ENCODE measurements at places on chromosomes 7 and 10.

GRCh38 chr7:25789701-25790640 lies 362.0 kb upstream of the NFE2L3 start:
- DNase-seq, result no peak

GRCh38 chr7:70545214-70545613 lies 586.7 kb upstream of the GALNT17 start:
- no peak for DNase-seq

DNA sequence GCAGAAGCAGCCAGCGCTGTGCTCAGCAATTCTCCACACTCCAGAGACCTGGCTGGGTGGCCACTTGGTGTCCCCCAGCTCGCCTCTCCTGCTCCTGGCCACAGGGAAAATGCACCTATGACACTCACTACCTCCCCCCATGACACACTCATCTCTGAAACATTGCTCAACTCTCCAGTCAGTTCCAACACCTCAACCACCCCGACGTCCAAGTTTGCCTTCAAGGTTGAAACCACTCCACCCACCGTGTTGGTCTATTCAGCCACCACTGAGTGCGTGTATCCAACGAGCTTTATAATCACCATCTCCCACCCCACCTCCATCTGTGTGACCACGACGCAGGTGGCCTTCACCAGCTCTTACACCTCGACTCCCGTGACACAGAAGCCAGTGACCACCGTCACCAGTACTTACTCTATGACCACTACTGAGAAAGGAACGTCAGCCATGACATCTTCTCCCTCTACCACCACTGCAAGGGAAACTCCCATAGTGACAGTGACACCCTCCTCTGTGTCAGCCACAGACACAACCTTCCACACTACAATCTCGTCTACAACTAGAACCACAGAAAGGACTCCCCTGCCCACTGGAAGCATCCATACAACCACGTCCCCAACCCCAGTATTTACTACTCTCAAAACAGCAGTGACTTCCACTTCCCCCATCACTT lies 2.7 kb downstream of the MUC3A start:
- no peak for DNase-seq

DNA sequence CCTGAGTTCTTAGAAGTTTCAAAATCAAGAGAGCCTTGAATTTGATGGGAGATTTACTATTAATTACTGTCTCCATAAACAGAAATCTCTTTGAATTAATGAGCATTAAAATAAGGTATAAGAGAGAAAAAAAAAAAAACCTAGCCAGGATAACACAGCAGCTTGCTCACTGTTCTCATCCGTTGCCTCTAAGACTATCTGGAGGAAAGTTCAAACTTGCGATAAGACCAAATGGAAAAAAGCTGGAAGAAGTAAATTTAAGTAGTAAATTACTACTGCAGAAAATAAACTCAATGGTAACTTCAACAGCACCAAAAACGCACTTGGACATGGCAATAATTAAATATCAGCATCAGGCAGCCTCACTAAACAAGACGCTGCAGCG lies 36.7 kb downstream of the GNA12 start:
- no peak for DNase-seq

- no peak for DNase-seq
These were observed 21.7 kb upstream of the PFKP start for GRCh38 chr10:3045471-3046209.

DNA sequence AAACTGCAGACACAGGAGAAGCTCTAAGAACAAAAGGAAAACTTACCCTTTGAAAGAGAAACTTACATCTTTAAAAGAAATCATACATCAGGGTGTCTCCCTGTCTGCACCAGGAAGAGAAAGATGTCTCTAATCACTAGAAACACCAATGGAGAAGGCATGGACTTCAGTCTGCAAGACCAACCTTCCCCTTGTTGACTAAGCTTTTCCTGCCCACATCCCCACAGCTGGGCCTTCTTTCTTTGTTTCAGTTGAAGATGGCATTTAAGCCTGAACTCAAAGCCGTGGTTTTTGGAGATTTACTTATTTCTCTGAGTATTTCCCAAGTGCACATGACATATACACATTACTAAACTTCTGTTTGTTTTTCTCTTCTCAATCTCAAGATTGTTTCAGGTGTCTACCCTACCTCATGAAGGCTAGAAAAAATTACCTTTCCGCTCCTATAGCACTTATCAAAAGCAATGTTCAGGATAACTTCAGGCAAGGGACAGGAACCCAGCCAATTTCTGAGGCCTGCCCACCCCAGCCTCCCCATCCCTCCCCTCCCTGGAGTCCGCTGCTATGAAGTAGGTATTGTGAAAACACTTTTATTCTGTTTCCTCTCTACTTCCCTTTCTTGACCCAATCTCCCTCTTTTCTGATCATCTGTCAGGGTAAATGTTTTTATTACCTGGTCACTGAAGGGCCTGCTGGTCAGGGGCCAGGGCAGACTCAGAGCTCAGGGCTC lies 2.8 kb upstream of the SLC29A3 start:
- DNase-seq, result no peak

GRCh38 chr10:36604316-36604715 lies 521.1 kb upstream of the ANKRD30A start:
- no peak for DNase-seq

DNA sequence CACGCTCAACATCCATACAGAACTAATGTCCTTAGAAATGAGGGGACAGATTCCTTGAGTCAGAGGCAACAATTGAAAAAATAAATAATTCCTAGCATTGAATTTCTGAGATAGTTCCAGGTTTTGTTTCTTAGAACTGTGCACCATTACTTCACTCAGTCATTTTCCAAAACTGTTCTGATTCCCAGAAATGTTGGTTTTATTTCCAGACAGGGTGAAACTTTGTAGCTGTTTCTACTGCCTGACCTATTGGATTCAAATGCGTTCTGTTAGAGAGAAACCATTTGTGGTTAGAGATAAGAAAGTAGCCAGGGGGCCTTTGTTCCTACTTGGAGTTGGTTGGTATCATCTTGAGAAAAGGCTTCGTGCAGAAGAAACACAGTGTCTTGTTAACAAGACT lies 8.1 kb upstream of the DEPP1 start:
- no peak for DNase-seq

GRCh38 chr10:17412323-17412722 lies 42.1 kb downstream of the ST8SIA6 start:
- DNase-seq, result no peak

DNA sequence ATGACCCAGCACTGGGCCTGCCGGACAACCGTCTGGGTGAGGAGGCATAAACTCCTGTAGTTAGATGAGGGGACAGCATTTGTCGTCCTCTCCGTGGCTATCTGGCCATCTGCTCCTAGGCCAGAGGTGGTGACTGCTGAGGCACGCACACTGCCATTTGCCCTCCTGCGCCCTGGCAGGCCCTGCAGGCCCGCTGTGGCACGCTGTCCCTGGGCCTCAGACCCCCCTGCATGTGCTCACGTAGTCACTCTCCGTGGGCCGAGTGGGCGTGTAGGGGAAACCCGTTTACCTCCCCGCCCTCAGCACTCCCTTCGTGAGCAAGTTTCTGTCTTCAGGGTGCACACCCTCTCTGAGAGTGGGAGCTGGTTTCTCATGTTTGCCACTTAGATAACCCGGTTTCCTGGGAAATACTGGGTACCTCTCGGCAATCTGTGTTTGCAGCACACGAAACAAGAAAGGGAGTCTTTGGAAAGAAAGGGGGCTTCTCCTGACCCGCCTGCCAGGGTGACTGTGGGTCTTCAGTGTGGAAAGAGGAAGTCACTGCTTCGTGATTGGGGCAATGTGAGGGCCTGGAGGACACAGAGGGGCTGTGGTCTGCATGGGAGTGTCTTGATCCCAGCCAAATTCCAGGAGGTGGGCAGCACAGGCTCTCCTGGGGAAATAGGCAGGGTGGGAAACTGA lies 10.8 kb downstream of the ADAMTS14 start:
- peak; percentile 7 for DNase-seq

All from activated T-cell treated with anti-CD3 and anti-CD28 coated beads for 4 hours (primary cell).